ENCODE measurements at places on chromosomes 12 and 14.

GRCh38 chr12:114687802-114688201, 3.8 kb upstream of the TBX3 start:
- H3K27ac ChIP-seq: no peak overlapping the region
- peaks cover 94% of the 10 kb centered on the region for H3K27me3 ChIP-seq
- no peak overlapping the region for H3K4me3 ChIP-seq
- no peaks in the 10 kb centered on the region for H3K36me3 ChIP-seq

DNA sequence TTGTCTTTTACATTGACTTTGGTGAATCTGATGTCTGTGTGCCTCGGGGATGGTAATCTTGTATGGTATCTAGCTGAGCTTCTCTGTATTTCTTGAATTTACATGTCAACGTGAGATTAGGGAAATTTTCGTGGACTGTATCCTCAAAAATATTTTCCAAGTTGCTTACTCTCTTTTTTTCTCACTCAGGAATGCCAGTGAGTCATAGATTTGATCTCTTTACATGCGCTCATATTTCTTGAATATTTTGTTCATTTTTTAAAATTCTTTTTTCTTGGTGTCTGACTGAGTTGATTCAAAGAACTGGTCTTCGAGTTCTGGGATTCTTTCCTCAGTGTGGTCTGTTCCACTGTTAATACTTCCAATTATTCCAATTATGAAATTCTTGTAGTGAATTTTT, 207.7 kb downstream of the RAD51B start:
- no peak overlapping the region for H3K27ac ChIP-seq
- DNase-seq: no peak
- H3K4me1 ChIP-seq: no peaks in the 10 kb centered on the region
- H3K27me3 ChIP-seq: no peaks in the 10 kb centered on the region
- no peaks in the 10 kb centered on the region for H3K36me3 ChIP-seq

GRCh38 chr12:15505616-15506015, 183.3 kb downstream of the PTPRO start:
- no peaks in the 10 kb centered on the region for H3K36me3 ChIP-seq
- no peaks in the 10 kb centered on the region for H3K27me3 ChIP-seq
- H3K4me1 ChIP-seq: no peaks in the 10 kb centered on the region
- H3K4me3 ChIP-seq: no peak overlapping the region
- no peak for DNase-seq

- no peak overlapping the region for H3K4me3 ChIP-seq
- H3K27ac ChIP-seq: no peak overlapping the region
- no peak for DNase-seq
- H3K36me3 ChIP-seq: no peaks in the 10 kb centered on the region
- H3K4me1 ChIP-seq: no peaks in the 10 kb centered on the region
- no peaks in the 10 kb centered on the region for H3K27me3 ChIP-seq
Measured at GRCh38 chr12:70176290-70176689, 66.9 kb upstream of the CNOT2 start.

GRCh38 chr12:97559267-97559666, 96.7 kb downstream of the RMST start:
- peaks cover 6% of the 10 kb centered on the region for H3K4me1 ChIP-seq
- DNase-seq: no peak
- no peak overlapping the region for H3K4me3 ChIP-seq
- H3K27ac ChIP-seq: no peak overlapping the region
- H3K27me3 ChIP-seq: no peaks in the 10 kb centered on the region

DNA sequence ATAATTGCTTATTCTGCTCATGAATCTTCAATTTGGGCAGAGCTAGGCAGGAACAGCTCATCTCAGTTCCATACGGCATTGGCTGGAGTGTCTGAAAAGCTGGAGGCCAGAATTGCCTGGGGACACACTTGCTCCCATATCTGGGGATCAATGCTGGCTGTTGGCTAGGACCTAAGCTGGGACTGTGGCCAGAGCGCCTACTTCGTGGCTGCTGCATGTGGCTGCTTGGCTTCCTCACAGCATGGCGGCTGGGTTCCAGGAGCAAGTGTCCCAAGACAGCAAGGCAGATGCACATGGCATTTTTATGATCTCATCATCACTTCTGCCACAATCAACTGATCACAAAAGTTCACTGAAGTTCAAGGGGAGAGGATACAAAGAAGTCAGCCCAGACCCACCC, 200.2 kb downstream of the TTC8 start:
- no peaks in the 10 kb centered on the region for H3K36me3 ChIP-seq
- DNase-seq: no peak
- H3K4me1 ChIP-seq: peaks cover 14% of the 10 kb centered on the region

- H3K4me1 ChIP-seq: no peaks in the 10 kb centered on the region
- DNase-seq: no peak
- no peaks in the 10 kb centered on the region for H3K36me3 ChIP-seq
- no peak overlapping the region for H3K27ac ChIP-seq
Measured at GRCh38 chr14:62532181-62532580, 513.1 kb downstream of the KCNH5 start.

- no peak overlapping the region for H3K27ac ChIP-seq
- peaks cover 35% of the 10 kb centered on the region for H3K36me3 ChIP-seq
- H3K4me3 ChIP-seq: no peak overlapping the region
- DNase-seq: no peak
- peaks cover 34% of the 10 kb centered on the region for H3K4me1 ChIP-seq
- no peaks in the 10 kb centered on the region for H3K27me3 ChIP-seq
Measured at GRCh38 chr12:111363578-111363977, 5.3 kb downstream of the PHETA1 start.

- no peaks in the 10 kb centered on the region for H3K36me3 ChIP-seq
- no peak overlapping the region for H3K4me3 ChIP-seq
- H3K27ac ChIP-seq: no peak overlapping the region
- DNase-seq: no peak
- H3K27me3 ChIP-seq: no peaks in the 10 kb centered on the region
Measured at GRCh38 chr14:53493860-53494259, 340.7 kb upstream of the DDHD1 start.

GRCh38 chr12:63885401-63885800, 40.9 kb downstream of the SRGAP1 start:
- no peaks in the 10 kb centered on the region for H3K4me1 ChIP-seq
- no peak overlapping the region for H3K27ac ChIP-seq
- H3K36me3 ChIP-seq: no peaks in the 10 kb centered on the region
- no peak for DNase-seq
- H3K4me3 ChIP-seq: no peak overlapping the region

GRCh38 chr12:26239122-26239851, 43.9 kb downstream of the SSPN start:
- no peak for DNase-seq
- no peak overlapping the region for H3K4me3 ChIP-seq
- no peaks in the 10 kb centered on the region for H3K4me1 ChIP-seq

GRCh38 chr12:121578230-121579189, 2.3 kb downstream of the KDM2B start:
- peak overlapping the region; percentile 84 for H3K27ac ChIP-seq
- peak overlapping the region; percentile 75 for H3K4me3 ChIP-seq
- no peaks in the 10 kb centered on the region for H3K27me3 ChIP-seq
- H3K36me3 ChIP-seq: peaks cover 19% of the 10 kb centered on the region
- H3K4me1 ChIP-seq: peaks cover 46% of the 10 kb centered on the region

DNA sequence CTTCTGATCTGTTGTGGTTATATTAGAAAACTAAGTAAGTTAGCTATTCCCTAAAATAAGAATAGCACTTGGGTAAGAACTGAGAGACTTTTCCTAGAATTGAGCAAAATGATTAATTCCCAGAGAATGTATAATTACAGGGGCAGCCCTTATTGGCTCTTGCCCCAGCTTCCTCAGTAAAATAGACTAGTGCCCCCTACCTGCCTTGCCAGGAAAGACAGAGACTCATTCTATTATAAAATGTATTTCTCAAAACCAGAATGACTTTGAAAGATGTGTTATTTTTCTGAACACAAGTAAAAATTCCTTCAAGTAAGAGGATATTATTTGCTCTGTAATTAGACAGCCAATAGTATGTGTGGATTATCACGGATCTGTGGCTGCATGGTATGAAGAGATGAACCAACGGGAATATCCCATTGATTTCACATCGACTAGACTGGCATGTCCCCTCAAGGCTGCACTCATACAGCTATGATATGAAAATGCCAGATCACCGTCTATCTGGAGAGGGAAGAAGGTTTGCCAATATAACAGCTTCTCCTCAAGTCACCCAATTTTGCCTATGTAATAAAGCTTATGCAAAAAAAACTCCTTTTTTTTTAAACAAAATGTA, 7.4 kb upstream of the GLRX5 start:
- H3K27ac ChIP-seq: peak overlapping the region; percentile 63
- DNase-seq: no peak
- H3K27me3 ChIP-seq: no peaks in the 10 kb centered on the region
- H3K4me3 ChIP-seq: peak overlapping the region; percentile 14
- no peaks in the 10 kb centered on the region for H3K36me3 ChIP-seq

GRCh38 chr14:45361727-45362126, 108.7 kb upstream of the MIS18BP1 start:
- no peak for DNase-seq
- H3K4me3 ChIP-seq: no peak overlapping the region
- no peaks in the 10 kb centered on the region for H3K4me1 ChIP-seq
- H3K27ac ChIP-seq: no peak overlapping the region

DNA sequence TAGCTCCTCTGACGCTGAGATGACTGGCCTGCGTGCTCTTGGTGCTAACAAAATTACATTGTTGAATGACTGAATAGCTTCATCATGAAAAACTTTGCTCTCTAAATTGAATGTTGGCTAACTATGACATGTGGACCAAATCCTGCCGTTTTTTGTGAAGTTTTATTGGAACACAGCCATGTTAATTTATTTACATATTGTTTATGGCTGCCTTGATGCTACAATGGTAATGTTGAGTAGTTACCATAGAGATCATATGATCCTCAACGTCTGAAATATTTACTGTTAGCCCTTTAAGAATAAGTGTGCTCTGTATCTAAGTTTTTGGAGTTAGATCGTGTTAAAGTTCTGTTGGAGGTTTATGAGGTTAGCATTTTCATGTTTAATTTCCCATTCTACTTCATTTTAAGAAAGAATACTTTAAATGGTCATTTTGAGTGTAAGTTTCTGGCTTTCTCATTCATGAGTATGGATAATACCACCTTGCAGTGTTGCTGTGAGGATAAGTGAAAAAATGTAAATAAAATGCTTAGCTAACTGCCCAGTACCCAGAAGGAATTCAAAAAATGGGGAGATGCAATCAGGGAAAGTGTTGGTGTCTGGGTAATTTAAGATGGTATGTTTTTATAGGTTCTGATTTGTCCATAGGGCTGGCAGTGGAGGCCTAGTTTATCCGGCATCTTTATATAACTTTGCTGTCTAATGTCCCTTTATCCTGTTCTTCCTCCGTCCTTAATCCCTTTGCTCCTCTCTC, 35.3 kb downstream of the NUBPL start:
- peaks cover 3% of the 10 kb centered on the region for H3K36me3 ChIP-seq
- H3K27ac ChIP-seq: no peak overlapping the region
- H3K4me1 ChIP-seq: no peaks in the 10 kb centered on the region
- H3K4me3 ChIP-seq: no peak overlapping the region
- no peak for DNase-seq
- no peaks in the 10 kb centered on the region for H3K27me3 ChIP-seq

DNA sequence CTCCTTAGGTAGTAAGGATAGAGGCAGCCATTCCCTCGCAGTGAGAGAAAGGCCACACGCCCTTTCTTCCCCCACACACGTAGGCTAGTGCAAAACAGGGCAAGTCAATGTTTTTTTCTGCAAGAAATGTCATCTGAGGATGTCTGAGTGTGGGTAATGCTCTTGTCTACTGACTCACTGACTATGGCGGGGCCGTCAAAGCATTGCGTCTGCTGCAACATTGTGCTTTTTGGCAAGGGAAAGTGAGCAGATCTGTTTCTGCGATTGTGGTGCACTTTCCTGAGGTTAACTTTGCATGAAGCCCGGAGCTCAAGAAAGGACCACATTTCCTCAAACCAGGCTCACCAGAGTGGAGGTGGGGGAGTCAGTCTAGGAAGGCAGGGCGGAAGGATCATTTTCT, 181.6 kb upstream of the GZMB start:
- no peak for DNase-seq
- H3K27ac ChIP-seq: no peak overlapping the region
- peaks cover 12% of the 10 kb centered on the region for H3K4me1 ChIP-seq
- no peak overlapping the region for H3K4me3 ChIP-seq

- peak overlapping the region; percentile 96 for H3K4me3 ChIP-seq
- peaks cover 28% of the 10 kb centered on the region for H3K36me3 ChIP-seq
- H3K4me1 ChIP-seq: peaks cover 28% of the 10 kb centered on the region
- H3K27ac ChIP-seq: peak overlapping the region; percentile 94
- no peaks in the 10 kb centered on the region for H3K27me3 ChIP-seq
Measured at GRCh38 chr12:7190268-7191055, 976 bp downstream of the PEX5 start.

DNA sequence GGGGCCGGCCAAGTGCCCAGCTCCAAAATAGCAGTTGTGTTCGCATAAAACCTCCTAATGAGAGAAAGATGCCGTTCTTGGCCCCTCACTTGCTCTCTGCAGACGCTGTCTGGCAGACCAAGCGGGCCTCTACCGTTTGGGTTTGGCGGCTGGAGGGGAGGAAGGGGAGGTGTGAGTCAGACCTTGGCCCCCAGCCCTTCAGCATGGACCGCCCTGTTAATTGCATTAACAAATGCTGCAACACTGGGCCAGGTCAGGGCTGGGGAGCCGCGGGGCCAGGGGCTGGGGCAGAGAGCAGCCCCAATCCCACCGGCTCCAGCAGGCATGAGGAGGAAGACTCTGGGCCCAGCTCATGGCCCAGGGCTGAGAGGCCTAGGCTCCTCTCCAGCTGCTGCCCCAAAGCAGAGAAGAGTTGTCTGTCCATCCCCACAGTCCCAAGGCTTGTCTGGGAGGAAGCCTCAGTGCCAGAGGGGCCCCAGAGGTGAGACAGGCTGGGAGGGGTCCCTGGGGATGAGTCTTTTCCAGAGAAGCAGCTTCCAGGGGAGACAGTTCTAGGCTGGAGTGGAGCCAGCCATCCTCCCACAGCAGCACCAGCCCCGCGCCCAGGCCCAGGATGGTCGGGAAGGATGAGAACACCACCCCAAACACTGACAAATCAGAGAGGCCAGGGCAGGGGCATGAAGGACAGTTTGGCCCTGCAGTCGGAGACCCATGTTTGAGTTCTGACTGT, 16.9 kb downstream of the LTBP2 start:
- H3K27me3 ChIP-seq: no peaks in the 10 kb centered on the region
- H3K27ac ChIP-seq: peak overlapping the region; percentile 62
- H3K4me1 ChIP-seq: peaks cover 87% of the 10 kb centered on the region

Data from lower lobe of right lung (tissue), 2 donors.